ENCODE measurements at places on chromosomes 16 and 17.

GRCh38 chr16:1615761-1616160 is 3.6 kb downstream of the CRAMP1 start:
- no peak for DNase-seq

GRCh38 chr17:56939869-56940484 is 20.9 kb downstream of the COIL start:
- DNase-seq = no peak

DNA sequence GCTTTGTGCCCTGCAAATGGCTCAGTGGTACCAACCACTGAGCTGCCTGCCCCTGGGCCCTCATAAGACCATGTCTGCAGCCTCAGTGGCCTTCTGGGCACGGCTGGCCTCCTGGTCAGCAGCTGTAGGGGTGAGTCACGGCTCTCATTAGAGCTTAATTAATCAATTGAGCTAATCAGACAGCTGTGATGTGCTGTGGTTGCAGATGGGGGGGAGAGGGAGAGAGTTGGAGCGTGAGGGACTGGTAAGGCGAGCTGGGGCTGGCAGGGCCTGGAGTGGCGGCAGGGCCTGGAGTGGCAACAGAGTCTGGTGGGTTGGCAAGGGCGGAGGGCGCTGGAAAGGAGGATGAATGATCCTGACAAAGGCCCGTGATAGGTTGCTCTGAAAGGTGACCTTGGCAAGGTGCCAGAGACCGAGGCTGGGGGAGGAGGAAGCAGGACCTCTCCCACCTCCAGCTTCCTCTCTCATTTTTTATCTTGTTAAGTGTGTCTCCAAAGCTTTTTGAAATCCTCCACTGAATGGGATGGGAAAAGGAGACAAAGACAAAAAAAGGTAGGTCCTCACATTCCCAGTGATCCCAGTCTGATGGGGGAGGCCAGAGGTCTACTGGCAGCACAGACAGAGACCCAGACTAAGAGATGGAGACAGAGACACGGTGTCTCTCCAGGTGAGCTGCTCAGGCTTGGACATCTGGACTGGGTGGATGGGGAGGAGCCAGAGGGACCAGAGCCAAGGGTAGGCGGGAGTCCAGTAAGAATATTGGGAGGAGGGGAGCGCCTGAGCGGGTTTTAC is 41.6 kb downstream of the DCAKD start:
- DNase-seq = no peak

GRCh38 chr17:2030779-2031163 is 818 bp downstream of the DPH1 start:
- DNase-seq = no peak

- no peak for DNase-seq
These were observed 41.1 kb upstream of the CDH13 start for GRCh38 chr16:82585675-82586074.

Data from brain pericyte (primary cell).